Stimulated activated CD4-positive, alpha-beta T cell treated with anti-CD3 and anti-CD28 coated beads, Interleukin-12 subunit alpha, Interleukin-12 subunit beta, amount 100 ng/mL, for 4 hours (primary cell): ENCODE measurements at places on chromosomes 11 and 22.
A peak's percentile ranks its signal among the peaks of the same experiment; 100 is the strongest.

GRCh38 chr11:64139049-64139448 lies 26.9 kb downstream of the MACROD1 start:
- no peak for DNase-seq

GRCh38 chr11:92267968-92268367 lies 43.4 kb downstream of the FAT3 start:
- DNase-seq = no peak

- DNase-seq = no peak
Measured at GRCh38 chr11:96091476-96091875, 167.6 kb upstream of the MTMR2 start.

DNA sequence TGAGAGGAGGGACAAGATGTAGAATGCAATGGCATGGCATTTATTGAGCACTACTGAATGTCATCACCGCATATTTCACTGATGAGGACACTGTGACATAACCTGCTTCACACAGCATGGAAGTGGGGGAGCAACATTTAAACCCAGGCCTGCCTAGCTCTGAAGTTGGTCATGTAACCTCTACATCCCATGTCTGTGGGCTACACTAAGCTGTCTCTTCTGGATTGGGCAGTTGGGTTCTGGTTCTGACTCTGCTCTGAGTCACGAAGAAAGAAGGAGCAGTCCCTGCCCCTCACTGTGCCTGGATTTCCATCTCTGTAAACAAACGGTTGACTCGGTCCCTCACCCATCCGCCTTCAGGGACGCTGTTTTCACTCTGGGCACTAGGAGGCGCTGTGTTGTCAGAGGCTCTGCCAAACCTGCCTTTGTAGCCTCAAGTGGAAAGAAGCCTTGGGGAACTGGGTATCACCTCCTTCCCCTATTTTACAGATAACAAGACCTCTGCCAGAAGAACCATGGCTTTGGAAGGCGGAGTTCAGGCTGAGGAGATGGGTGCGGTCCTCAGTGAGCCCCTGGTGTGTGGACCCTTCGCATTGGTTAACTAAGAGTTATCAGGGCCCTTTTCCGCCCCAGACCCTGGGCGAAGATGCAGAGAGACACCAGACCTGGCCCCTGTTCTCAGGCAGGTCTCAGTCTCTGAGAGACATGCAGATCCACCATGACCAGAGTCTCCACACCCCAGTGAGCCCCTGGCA lies 12.7 kb upstream of the ARHGEF17 start:
- peak; percentile 71 for DNase-seq

DNA sequence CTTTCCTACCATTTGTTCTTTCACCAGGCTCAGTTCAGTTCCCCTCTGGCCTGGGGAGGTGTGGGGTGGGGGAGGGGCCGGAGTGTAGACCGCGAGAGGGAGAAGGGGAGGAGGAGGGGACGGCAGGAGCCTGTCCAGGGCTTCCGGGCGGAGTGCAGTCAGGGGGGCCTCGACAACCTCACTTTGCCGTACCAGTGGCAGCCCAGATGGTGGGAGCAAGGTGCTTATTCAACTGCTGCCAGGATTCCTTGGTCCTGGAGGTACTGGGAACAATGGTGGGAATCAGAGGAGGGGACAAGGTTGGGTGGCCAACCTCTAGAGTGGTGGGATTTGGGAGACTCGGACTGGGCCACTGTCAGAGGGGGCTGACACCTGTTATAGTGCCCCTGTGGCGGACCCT lies 1.2 kb downstream of the BACE1 start:
- no peak for DNase-seq

- DNase-seq = no peak
Measured at GRCh38 chr22:47624252-47625012, 862.0 kb downstream of the TBC1D22A start.

DNA sequence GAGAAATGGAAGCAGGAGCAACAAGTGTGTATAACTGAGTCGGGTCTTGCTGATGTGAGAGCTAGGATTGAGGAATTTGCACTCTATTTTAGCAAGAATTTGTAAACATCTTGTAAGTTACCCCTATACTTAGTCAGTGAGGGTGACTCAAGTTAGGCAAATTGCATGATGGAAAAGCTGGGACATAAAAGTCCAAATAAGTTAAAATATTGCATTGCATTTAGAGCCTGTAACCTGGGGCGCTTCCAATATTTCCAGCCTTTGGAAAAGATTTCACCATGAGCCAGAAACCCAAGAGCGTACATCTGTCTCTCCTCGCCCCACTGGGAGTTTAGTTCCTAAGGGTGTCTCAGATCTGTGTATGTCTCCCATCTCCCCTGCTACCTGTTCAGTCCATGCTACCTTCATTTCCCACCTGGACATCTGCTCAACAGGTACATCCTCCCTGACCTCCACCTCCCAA lies 37.0 kb upstream of the ACCSL start:
- DNase-seq = no peak

- DNase-seq = no peak
Measured at GRCh38 chr22:36544107-36544620, 15.2 kb upstream of the EIF3D start.

DNA sequence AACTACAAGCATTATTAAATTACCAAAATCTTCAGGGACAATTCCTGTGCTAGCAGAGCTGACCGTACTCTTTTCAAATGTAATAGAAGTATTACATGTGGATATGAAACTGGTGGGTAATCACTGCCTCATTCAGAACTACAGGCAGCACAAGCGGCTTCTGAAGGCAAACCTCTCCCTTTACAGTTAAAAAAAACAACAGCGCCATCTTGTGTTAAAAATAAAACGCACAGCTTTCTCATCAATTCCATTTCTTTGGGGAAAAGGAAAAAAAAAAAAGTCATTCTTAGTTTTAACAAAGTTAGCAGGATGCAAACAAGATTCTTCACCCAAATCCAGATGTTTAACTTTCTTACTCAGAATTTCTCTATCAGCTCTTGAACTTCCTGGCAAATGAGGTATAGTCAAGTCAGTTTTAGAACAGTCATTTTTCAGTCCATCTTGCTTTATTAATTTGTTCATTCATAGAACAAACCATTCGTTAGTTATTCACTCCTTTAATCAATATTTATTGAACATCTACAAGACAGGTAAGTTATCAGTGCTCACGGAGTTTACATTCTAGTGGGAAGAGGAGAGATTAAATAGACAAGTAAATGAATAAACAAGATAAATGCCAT lies 331.8 kb upstream of the MPPED2 start:
- no peak for DNase-seq

- DNase-seq = no peak
Measured at GRCh38 chr22:24937114-24937513, 9.4 kb downstream of the LHFPL7 start.

- no peak for DNase-seq
Measured at GRCh38 chr22:29331658-29332300, 16.3 kb upstream of the RASL10A start.

GRCh38 chr11:37881741-37882140 lies 1283.7 kb upstream of the RAG2 start:
- DNase-seq = no peak

GRCh38 chr22:48707763-48708557 lies 1119.7 kb downstream of the BRD1 start:
- DNase-seq = no peak

- DNase-seq = no peak
Measured at GRCh38 chr22:31094021-31094551, 13.0 kb downstream of the SMTN start.

GRCh38 chr11:121645596-121645995 lies 192.8 kb upstream of the SORL1-AS1 start:
- no peak for DNase-seq

- DNase-seq = no peak
Measured at GRCh38 chr11:72617080-72617762, 57.0 kb downstream of the PDE2A start.

DNA sequence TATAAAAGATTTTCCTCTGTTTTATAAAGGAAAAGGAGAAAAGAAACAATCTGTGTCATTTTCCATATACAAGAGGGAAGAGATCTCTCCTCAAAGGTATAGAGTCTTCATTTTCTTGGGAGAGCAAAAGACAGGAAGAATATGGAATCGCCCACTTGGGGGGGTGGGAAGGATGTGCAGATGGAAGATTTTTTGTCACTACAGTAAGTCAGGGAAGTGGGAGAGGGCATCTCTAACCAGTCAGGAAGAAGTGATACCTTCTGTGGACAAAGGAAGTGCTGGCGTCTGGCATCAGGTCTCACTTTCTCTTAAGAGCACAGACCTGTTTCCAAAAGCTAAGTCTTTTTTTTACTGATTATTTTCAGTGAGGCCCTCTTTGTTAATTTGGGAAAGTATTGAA lies 1.4 kb downstream of the PRR14L start:
- no peak for DNase-seq

DNA sequence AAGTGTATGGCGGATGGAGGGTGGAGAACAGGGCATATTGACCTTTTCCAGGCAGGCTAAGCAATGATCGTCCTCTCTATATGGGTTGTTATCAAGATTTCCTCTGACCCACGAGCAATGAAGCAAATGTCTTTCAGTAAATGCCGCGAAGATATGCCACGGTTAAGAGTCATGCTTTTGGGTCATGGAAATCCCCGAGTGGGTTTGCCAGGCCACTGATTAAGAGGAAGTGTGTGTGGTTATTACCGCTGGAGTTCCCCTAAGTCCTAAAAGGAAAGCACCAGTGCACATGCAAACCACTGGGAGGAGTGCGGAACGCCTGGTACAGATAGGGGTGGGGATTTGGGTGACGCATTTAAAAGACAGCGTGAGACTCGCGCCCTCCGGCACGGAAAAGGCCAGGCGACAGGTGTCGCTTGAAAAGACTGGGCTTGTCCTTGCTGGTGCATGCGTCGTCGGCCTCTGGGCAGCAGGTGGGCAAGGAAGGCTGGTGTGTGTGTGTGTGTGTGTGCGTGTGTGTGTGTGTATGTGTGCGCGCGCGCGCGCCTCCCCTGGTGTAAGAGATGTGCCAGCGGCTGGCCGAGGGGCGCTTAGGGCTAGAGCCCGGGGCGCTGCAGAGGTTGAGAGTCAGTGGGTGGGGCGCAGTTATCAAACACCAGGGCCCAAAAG lies at the start of gene BIRC3:
Gene BIRC3 (plus strand): TSS at position 386 of the 669 bp plus-strand sequence. CDS start 7,026 bp downstream, outside the sequence.
- DNase-seq = peak; percentile 74

GRCh38 chr11:121648306-121648705 lies 195.5 kb upstream of the SORL1-AS1 start:
- DNase-seq = no peak

DNA sequence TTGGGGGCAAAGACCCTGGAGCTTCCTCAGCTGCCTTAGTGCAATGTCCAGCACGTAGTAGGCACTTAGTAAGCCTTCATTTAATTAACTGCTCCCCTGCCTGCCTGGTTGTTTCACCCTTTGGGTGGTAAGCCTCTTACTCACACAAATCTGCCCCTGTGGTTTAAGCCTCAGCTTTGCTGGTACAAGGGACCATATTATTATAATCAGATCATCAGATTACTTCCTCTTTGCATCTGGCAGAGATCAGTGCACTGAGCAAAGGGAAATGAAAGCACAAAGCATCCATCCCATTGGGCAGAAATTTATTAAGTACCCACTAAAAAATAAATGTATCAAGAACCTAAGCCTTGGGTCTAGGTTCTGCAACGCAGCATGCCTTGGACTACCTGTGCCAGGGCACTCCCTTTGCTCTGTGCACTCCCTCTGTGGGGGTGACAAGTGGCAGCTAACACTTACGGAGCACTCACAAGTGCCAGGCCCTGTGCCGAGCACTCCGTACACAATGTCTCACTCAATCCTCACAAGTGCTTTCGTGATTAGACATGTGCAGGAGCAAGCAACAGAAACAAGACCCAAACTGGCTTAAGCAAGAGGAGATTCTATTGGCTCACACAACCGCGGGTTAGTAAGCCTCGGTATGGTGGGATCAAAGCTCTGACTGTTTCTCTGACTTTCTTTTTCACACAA lies 34.9 kb upstream of the DAGLA start:
- no peak for DNase-seq

GRCh38 chr11:79054636-79055035 lies 386.2 kb downstream of the TENM4 start:
- no peak for DNase-seq

DNA sequence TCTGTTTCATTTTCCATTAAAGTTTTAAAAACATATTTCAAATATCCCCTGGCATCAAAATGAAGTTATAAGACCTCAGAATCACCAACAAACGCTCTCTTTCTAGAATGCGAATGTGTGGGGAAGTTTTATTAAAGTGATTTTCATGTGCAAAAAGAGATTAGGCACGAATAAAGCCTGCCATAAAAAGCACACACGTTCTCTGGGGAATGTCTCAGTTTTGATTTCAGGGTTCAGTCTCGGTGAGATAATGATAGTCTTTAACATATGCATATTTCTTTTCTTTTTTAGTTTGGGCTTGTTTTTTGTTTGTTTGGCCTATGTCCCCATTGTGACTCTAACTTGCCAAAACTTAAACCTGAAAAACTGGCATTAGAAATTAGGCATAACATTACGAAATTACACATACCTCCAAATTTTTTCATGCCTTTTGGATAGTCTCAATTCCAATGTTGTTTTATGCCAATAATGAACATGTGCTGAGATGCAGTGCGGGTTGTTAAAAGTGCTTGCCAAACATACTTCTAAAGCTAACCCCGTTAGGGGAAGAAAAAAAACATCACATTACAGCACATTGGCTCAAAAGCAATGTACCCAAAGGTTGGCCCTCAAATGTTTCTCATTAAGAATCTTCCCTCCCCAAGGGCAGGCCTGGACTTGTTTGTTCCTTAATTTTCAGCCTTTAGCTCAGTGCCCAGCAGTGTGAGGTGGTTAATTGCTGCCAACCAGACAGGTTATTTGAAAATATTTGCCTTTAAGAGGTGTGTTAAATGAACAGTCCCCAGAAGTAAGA lies 33.2 kb upstream of the FBLN1 start:
- no peak for DNase-seq

- DNase-seq = no peak
Measured at GRCh38 chr22:37018815-37019308, 385 bp downstream of the TST start.

GRCh38 chr11:123430721-123431497 lies 840 bp downstream of the GRAMD1B start:
- peak; percentile 38 for DNase-seq

- DNase-seq = peak; percentile 54
Measured at GRCh38 chr11:10302744-10303557, 1.9 kb upstream of the ADM start.

GRCh38 chr11:77619576-77620198 lies 17.9 kb downstream of the CLNS1A start:
- no peak for DNase-seq

DNA sequence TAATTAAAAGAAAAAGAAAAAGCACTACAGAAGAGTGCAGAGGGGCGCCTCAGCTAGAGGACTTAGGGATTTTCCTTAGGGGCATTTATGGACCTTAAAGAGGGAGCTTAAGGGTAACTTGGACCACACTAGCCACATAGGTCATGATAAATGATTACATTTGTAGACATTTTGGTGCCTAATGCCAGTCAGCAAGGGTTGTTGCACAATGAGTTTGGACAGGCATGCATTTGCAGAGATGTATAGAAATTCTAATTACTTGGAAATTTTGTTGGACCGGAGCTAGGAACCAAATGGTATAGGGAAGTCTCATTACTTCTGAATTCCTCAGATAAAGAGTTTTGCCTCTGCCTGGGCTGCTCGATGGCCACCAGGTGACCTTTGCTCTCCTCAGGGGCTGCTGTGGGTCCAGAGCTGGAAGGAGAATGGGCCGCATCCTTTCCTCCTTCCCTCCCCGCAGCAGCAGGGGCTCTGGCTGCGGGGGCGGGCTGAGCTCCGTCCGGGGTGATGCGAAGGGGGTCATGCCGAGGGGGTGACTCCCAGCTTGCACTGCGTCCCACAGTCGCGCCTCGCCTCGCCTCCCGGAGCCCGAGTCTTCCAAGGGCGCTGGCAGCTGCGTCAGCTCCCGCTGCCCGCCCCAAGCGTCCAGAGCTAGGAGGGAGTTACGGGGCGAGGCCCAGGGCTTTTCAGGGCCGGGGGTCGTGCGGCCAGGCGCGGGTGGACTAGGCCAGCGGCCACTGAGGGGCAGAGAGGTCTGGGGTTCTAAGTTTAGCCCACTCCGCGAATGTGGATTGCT lies 20.3 kb upstream of the MALAT1 start:
- DNase-seq = no peak
